Hepatocyte (in vitro differentiated cells): ENCODE measurements at places on chromosomes 5 and 9. TPM values are rescaled to one million over a fixed set of nuclear protein-coding genes. Genes with fewer than 3 reads are reported as not detected.

DNA sequence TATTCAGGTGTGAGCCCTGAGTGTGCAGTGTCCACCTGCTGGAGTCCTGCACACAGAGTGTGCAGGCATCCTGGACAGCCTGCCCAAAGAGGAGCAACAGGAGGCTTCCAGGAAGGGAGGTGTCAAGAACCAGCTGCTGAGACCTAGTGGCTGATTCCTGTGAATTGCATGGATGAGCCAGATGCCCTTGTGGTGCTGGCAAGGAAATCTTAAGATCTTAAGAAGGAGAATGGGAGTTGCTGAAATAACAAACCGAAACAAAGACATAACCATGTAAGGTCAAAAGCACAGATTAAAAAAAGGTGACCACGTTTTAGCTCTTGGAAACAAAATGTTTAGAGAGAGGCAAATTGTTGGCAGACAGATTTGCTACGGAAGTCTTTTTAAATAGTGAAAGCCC, 29.3 kb upstream of the RPS23 start:
- no peak for DNase-seq

Gene ARHGEF39
- 5.2 and 5.6 TPM in 2 replicates for polyA plus RNA-seq

DNA sequence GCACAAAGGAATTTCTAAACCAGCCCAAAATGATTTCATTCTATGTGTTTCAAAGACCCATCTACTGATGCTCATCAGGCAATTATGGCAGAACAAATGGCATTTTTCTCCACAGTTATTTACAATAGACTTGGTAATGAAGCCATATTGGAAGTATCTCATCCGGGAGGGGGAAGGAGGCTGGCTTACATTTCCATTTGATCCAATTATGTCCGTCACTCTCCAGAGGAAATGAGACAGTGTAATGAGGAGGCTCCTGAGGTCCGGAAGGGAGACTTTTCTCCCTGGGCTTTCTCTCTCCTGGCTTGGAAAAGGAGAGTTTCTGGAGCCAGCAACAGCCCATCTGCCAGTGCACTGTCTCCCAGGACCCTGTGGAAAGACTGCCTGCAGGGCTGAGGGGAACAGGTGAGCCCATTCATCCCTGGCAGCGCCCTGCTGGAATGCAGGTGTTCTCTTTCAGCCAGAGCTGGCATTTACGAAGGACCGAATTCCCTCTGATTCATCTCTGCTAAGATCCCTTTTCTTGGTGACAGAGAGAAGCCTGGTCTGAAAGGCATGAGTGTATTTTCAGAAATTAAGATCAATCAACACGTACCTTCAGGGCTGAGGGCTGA, 54.9 kb upstream of the SAP30L start:
- DNase-seq = no peak

Gene ICE1
- polyA plus RNA-seq = 9.5 and 18.3 TPM in 2 replicates

Gene SLC4A9
- polyA plus RNA-seq = 0.53 and 1.1 TPM in 2 replicates

GRCh38 chr5:395156-395920, 47.6 kb upstream of the EXOC3 start:
- peak; percentile 68 for DNase-seq

DNA sequence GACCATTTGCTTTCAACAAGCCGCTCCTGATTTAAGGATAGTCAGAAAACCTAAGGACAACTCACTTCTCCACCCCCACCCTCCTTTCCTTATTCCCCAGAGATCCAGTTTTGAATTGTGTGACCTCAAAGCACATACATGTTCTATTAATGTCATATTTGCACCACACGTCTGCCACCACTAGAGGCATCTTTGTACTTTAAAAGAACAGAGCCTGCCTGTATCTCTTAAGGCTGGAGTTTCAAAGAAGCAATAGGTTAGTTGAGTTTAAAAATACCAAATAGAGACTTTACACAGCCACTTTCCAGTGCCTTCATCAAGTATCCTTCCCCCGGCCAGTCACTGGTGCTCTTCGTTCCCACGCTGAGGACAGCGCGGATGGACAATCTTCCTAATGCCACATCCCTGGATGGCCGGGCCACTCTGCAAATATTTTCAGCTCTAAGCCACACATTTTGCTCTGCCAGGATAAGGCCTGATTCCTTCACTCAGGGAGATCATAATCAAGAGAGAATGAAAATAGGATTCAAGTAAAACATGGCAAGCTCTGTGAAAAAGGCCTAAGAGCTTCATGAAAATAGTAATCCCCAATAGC, 146.3 kb downstream of the SNCAIP start:
- peak; percentile 52 for DNase-seq

DNA sequence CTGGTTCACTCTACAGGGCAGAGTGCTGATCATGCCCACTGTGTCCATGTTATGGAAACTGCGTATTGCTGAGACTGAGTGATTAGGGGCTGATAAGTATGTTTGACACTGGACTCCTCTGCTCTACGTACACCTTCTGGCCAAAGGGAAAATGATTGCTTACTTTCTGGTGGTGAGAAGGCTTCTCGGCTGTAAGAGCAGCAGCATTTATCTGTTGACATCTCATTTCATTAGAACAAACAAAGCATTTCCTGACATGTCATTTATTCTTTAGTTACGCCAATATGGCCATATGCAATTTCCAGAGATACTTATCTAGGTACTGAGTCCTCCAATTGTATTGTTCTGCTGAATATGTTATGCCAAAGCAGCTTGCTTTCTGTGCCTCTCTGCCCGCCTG, 5.6 kb downstream of the FAXDC2 start:
- DNase-seq = no peak

Gene ZDHHC11B
- 1.3 and 1.9 TPM in 2 replicates for polyA plus RNA-seq

Gene PKN3
- polyA plus RNA-seq = 3.7 and 9.4 TPM in 2 replicates

DNA sequence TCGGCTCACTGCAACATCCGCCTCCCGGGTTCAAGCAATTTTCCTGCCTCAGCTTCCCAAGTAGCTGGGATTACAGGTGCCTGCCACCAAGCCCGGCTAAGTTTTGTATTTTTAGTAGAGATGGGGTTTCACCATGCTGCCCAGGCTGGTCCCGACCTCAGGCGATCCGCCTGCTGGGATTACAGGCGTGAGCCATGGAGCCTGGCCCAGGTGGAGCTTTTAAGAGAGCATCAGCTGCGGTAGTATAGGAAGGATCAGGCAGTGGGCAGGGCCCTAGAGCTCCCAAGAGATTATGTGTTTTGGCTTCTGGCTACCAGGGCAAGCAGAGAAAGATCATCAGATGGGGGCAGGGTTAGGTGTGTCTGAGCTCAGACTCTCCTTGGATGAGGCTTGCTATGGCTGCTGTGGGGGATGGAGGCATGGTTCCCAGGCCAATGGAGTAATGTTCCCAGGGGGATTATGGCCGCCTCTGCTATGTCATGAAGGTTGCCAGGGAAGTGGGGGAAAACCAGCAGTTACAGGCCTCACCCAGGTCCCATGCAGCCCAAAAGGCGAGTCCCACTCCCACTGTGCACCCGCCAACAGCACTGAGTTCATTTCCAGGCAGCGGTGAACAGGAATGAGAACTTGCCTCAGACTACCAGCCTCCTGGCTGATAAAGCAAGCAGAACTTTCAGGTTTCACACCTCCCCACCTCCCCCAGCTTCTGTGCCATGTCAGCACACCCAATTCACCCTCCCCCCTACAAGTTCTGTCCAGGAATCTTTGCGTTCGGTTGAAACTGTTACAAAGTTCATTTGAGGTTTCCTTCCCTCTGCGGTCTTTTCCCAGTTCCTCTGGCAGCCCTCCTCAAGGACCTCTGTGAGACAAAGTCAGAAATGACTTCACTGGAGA, 507.6 kb downstream of the SPATA31D1 start:
- DNase-seq = no peak

GRCh38 chr9:127754099-127755060, 19.3 kb upstream of the TOR2A start:
- no peak for DNase-seq

DNA sequence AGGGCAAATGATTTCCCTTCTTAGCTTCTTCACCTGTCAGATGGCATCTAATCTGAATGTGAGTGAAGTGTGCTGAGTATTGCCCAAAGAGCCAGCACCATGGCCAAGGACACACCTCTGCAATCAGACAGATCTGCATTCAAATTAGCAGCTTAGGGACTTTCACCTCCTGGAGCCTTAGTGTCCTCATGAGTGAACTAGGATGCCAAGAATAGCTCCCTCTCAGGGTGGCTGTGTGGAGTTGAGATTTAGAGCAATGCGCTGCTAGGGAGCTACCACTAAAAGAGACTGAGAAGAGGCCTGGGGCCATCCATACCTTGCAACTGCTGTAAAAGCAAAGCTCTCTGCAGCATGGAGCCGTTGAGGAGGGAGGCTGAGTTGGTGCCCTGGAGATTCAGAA, 1.4 kb downstream of the CIZ1 start:
- DNase-seq = no peak

- no peak for DNase-seq
Observed at GRCh38 chr5:34675857-34676256, 19.7 kb downstream of the RAI14 start.

DNA sequence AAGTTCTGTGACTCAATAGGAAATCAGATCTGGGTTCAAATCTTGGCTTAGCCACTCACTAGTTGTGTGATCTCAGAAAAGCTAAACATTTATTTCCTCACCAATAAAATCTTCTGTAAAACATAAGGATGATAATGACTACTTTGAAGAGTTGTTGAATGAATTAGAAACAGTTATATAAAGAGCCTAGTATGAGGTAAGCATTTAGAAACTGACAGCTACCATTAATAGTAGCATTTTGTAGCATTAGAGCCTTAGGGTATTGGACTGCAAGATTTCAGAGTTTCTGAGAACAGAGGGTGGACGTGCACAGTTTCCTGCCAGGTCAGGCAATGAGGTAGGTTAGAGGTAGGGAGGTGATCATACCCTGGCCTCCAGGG, 293.2 kb downstream of the CWC27 start:
- no peak for DNase-seq

GRCh38 chr5:149213264-149213880, 58.3 kb upstream of the AFAP1L1 start:
- DNase-seq = no peak

Gene MYORG
- 13.2 and 23.4 TPM in 2 replicates for polyA plus RNA-seq

DNA sequence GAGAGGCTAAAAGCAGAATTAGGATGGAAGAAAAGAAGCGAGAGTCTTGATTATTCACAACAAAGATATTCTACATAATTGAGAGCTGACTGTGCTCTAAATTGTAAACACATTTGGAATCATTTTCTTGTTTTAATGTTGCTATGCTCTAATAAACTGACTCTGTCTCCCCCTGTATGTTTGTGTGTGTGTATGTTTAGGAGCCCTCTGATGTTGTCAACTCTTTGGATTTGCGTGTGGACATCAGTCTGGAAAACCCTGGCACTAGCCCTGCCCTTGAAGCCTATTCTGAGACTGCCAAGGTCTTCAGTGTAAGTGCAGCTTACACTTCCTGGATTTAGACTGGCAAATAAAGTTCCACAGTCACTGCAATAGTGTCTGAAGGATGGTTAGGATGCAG, 37.8 kb downstream of the MOCS2 start:
- DNase-seq = no peak

GRCh38 chr5:14781106-14781505, 90.5 kb downstream of the ANKH start:
- no peak for DNase-seq

DNA sequence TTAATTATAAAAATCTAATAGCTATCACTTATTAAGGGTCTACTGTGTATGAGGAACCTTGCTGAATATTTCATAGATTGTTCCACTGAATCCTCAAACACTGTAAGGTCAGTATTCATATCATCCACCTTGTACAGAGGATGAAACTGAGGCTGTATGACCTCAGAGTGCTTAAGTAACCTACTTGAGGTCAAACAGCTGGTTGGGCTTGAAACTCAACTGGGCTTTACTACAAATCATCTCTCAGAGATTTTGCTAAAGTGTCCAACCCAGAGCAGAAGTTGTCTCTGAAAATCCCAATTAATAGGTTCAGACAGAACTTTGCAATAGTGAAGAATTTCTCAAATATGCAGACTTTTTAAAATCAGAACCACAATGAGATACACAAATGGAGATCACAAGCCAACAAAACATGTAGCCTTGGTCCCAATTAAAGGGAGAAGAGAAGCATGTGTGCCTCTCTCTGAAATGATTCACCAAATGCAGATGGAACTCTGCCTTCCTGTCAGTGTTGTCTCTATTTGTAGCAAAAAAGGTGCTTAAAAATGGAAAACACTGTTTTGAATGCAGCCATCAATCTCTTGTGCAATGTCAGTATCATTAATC, 131.4 kb downstream of the FAM114A2 start:
- no peak for DNase-seq

Gene APBA1
- 1.2 and 1.5 TPM in 2 replicates for polyA plus RNA-seq

DNA sequence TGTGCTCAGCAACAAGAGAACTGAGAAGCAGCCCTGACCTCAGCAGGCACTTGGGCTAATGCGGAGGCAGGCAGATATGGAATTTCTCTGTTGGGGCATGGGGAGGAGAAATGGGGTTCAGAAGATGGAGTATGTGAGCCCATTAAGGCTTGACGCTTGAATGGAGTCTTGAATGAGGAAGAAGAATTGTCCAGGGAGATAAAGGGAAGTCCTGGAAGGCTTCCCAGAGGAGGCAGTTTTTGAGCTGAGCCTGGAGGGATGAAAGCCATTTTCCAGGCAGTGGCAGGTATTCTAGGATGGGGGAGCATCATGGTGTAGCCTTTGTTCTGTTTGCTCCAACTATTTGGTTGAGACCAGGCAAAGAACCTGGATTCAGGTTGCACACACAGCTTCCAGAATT, 34.5 kb downstream of the FGF18 start:
- no peak for DNase-seq

DNA sequence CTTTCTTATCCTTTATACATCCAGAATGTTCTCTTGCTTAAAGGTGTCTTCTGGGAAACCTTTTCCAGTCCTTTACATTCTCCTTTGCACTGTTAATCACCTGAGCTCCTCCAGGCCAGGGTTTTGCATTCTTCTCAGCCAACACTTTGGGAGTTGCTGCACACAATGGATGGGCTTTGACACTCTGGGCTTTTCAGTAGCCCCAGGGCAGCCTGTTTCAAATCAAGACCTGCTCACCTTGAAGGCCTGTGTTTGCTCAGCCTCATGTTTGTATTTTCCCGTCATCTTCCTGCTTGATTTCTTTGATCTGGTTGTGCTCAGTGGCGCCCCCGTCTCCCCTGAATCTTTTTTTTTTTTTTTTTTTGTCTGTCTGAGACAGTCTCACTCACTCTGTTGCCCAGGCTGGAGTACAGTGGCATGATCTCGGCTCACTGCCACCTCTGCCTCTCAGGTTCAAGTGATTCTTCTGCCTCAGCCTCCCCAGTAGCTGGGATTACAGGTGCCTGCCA, 41.0 kb downstream of the DMRT1 start:
- DNase-seq = no peak

DNA sequence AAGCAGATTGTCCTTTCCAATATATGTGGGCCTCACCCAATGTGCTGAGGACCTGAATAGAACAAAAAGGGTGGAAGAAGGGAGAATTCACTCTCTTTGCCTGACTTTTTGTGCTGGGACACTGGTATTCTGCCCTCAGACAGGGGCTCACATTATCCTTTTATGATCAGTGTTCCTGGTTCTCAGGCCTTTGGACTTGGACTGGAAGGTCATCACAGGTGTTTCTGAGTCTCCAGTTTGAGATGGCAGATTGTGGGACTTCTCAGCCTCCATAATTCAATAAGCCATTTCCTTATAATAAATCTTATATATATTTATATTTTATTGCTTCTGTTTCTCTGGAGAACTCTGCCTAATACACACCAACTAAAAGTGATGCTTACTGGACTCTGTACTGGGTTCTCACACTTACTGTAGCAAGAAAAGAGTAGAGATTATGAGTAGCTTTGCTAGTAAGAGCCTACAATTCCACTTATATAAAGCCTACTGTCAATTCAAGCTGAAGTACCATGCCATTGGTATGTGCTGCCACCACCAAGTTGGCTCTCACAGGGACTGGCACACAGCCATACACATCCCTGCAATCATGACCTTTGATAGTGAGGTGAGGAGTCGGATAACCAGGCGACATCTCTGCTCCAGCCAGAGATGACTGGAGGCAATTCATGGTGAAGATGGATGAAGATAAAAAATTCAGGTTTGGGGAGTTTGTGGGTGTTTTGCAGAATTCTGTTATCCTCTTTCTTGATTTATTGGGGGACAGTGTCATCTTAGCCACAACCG, 130.7 kb upstream of the NR3C1 start:
- no peak for DNase-seq

Gene ZFP37
- polyA plus RNA-seq = 2.0 and 3.3 TPM in 2 replicates
